ENCODE measurements at places on chromosomes 1 and 21. TPM values are rescaled to one million over a fixed set of nuclear protein-coding genes. Genes with fewer than 3 reads are reported as not detected.
A peak's percentile ranks its signal among the peaks of the same experiment; 100 is the strongest.

GRCh38 chr1:115877511-115877910, 36.6 kb upstream of the NHLH2 start:
- no peak for DNase-seq

DNA sequence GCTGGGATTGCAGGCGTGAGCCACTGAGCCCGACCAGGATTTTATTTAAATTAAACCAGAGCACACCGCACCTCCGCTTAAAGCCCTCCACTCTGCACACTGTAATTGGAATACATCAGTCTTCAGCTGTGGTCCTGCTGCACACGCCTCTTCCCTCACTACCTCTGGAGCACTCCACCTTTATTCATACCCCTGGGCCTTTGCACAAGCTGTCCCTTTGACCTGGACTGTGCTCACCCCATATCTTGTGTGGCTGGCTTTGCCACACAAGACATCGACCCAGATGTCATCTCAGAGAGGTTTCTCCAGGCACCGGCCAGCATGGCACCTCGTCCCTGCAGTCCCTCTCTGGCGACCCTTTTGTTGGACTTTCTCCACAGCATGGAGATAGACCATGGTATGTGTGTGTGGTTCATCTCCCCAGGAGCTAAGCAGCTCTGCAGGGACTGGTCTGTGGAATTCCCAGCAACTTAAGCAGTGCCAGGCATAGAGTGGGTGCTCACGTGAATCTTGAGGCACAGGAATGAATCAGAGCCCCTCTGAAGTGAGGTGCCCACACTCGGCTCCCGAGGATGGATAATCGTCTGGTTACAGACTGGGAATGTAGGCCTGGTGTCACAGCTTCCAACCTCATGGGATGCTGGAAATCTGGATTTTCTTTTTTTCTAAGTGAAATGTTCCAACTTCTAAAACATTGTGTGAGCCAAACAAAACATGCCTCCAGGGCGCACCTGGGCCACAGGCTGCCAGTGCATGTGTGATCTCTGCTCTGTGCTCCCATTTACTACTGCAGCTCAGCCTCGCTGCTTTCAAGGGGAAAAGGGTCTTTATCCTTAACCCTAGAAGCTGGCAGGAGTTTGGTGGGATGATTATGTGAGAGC, 61.9 kb downstream of the EVA1C start:
- DNase-seq, result no peak

GRCh38 chr1:88973520-88974137, 18.8 kb downstream of the KYAT3 start:
- peak; percentile 61 for DNase-seq

- no peak for DNase-seq
These were observed 27.5 kb downstream of the KCND3 start for GRCh38 chr1:111961773-111962565.

Gene IFNAR2
- polyA plus RNA-seq, result 19.1 TPM

DNA sequence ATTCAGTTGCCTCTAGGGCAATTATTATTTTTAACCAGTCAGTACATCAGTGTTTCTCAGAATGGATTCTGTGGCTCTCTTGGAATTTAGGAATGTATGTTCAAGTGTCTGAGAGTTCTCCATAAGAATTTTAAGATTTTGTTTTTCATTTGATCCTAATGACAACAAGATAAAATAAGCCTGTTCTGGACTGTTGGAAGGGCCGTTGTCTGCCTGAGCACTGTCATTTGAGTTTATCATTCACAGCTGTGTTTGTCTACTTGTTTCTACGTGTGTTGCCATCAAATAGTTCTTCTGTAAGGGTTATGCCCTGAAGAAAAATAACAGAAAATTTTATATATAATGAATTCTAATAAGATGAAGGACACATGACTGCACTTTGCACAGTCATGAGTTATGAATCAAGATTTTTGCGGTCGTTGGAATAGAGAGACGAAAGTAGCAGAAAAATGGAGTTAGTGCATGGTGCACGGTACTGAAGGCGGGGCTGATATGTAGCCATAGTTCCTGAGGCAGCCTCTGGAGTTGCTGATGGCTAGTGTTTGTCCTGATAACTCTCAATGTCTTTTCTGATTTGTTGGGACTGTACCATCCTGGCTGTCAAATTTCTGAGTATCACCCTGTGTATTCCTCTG, 92.5 kb downstream of the NOS1AP start:
- DNase-seq, result peak; percentile 20

Gene CYP4A11
- not detected for polyA plus RNA-seq

GRCh38 chr1:92310185-92310597, 11.3 kb downstream of the RPAP2 start:
- peak; percentile 61 for DNase-seq

GRCh38 chr1:7609311-7609994, 161.6 kb upstream of the VAMP3 start:
- DNase-seq, result no peak

GRCh38 chr1:58432851-58433668, 113.5 kb downstream of the OMA1 start:
- DNase-seq, result peak; percentile 91

- no peak for DNase-seq
These were observed 78.8 kb downstream of the MRPL39 start for GRCh38 chr21:25528515-25528914.

Gene SASS6
- polyA plus RNA-seq, result 1.6 TPM

Gene RNF223
- polyA plus RNA-seq, result not detected

Gene TIAM1
- 2.6 TPM for polyA plus RNA-seq

- DNase-seq, result peak; percentile 94
These were observed at the start of gene AKR1A1 for GRCh38 chr1:45550401-45551351. Gene AKR1A1 (plus strand): TSS chr1:45550826. CDS start chr1:45561795, 10,969 bp downstream.

Gene HMCN1
- 2.1 TPM for polyA plus RNA-seq

- DNase-seq, result peak; percentile 58
These were observed 103.7 kb upstream of the NFIA start for GRCh38 chr1:60978421-60979357.

Gene SLAMF9
- 0.48 TPM for polyA plus RNA-seq

DNA sequence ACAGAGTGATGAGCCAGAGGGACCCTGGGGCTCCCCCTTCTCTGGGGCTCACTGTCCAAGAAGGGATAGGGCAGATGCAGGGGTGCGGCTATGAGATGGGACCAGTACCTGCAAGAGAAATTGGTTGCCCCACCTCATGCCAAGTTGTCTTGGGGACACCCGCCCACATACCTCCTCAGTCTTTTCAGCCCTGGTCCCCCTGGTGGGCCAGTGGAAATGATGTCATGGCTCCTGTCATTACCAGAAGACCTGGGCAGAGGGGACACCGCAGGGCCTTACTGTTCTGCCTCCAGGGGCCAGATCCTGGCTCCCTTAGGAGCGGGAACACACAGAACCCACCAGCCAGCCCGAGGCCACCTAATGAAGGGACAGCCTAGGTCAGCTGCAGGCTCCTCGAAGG, 63.2 kb downstream of the CDK18 start:
- no peak for DNase-seq

- peak; percentile 66 for DNase-seq
These were observed 71.0 kb downstream of the ACTL8 start for GRCh38 chr1:17826165-17826488.

DNA sequence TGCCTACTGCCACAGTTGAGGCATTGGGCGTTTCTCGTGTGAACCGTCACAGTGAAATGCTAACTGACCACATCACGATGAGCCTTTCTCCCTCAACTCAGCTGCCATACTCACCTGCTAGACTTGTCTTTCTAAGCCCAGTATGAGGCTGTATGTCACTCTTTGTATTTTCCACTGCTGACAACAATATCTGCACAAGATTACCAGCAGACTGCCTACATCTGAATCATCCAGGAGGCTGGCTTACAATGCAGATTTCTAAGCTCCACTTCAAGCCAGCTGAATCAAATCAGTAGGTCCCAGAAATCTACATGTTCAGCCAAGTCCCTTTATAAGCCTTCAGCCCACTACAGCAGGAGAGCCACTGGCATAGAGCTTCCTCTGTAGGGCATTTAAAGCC, 355.0 kb upstream of the DUSP10 start:
- peak; percentile 44 for DNase-seq

DNA sequence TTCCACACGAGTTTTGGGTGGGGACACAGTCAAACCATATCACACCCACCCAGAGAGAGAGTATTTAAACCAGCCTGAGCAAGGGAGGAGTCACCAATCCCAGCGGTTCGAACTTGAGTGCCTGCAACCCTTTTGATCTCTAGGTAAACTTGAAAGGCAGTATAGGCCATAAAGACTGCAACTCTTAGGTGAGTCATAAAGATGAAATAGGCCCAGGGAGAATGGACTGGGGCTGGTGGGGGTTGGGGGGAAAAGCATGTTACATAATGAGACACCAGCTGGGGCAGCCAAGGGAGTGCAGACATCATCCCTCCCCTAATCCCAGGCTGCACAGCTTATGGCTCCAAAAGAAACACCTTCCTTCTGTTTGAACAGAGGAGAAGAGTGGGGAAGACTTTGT, 99.8 kb upstream of the LHX8 start:
- DNase-seq, result no peak

GRCh38 chr1:85109475-85109874, 61.2 kb upstream of the MCOLN3 start:
- peak; percentile 81 for DNase-seq

Gene GNAT2
- 0.32 TPM for polyA plus RNA-seq

DNA sequence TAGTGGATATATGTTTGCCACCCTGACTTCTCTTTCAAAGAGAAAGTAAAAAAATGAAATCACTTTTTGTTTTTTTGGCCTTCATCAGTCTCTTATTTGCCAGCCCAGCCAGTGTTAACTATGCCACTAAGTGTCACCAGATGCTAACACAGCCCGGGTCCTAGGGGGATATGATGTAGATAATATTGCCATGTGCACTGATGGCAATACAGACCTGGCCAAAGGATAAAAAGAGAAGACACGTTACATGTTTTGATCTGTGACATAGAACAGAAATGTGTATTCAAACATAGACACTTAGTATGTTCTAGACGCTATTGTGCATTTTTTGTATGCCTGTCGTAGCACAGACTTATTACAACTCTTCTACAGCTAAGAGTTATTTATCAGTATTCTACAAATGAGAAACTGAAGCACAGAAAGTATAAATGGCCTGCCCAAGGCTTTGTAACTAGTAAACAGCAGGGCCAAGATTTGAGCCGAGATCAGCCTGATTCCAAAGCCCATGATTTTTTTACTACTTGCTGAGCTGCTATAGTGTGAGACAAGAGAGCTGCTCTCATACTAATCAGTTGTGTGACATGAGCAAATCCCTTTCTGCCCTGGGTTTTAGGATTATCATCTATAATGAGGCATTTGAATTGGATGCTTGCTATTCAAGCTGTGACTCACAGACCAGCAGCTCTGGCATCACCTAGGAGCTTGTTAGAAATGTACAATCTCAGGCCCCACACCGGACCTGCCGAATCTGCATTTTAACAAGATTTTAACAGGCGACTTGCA, 6.3 kb downstream of the LRRC53 start:
- no peak for DNase-seq

Gene TMEM81
- 0.75 TPM for polyA plus RNA-seq

DNA sequence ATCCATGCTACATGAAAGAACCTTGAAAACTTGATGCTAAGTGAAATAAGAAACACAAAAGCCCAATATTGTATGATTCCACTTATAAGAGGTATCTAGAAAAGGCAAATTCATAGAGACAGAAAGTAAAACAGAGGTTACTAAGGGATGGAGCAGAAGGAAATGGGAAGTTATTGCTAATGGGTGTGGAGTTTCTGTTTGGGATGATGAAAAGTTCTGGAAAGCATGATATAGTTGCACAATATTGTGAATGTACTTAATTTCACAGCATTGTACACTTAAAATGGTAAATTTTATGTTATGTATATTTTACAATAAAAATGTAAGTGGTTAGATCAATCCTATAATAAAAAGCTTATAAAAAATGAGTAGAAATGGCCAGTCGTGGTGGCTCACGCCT, 1.6 kb upstream of the NECAP2 start:
- peak; percentile 13 for DNase-seq

GRCh38 chr1:161117759-161118581, at the start of the genes NIT1 and PFDN2:
Gene NIT1 (plus strand): TSS chr1:161118105. CDS start chr1:161118177, 72 bp downstream.
Gene PFDN2 (minus strand): TSS chr1:161118037. CDS start chr1:161118026, 11 bp downstream.
- peak; percentile 97 for DNase-seq

DNA sequence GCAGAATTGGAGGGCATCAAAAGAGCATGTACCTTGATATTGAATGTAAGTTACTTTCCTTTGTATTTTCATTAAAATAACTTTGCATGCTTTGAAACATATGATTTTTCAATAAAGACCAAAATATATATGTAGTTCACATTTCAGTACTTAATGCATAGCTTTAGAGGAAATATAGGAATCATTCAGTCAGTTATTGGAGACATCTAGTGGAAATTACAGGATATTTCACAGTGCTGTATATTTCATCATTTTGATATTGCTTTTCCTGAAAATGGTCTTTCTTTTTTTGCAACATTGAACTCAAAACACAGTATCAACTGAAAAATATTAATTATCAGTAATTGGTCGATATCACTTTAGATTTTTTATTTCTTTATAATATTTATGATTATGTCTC, 375.8 kb downstream of the NCAM2 start:
- peak; percentile 2 for DNase-seq

- peak; percentile 42 for DNase-seq
These were observed 73.4 kb downstream of the UCK2 start for GRCh38 chr1:165900576-165901380.

- peak; percentile 68 for DNase-seq
These were observed 24.8 kb upstream of the ELOA start for GRCh38 chr1:23718482-23718881.

DNA sequence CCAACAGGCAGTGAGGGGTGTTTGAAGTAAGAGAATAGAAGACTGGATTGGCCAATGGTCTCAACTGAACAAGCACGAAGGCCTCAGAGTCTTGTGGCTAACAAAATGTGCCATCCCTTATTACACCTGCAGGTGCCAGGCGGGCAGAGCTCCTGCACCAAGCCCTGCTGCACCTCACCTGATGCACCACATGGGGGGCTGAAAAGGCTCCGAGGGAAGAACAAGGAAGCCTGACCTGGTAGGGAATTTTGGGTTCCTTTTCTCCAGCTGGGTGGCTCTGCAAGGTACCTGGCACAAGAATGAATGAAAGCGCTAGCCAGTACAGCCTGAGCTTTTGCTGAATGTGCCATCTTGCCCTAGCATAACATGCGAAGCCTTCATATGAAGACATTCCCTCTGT, 9.7 kb downstream of the HSD3B1 start:
- no peak for DNase-seq

Gene AVPR1B
- polyA plus RNA-seq, result not detected

- peak; percentile 92 for DNase-seq
These were observed 361.1 kb downstream of the TGFB2 start for GRCh38 chr1:218705911-218706893.

Gene GJA8
- polyA plus RNA-seq, result not detected

- DNase-seq, result peak; percentile 45
These were observed 9.3 kb downstream of the AHCYL1 start for GRCh38 chr1:109993885-109994284.

DNA sequence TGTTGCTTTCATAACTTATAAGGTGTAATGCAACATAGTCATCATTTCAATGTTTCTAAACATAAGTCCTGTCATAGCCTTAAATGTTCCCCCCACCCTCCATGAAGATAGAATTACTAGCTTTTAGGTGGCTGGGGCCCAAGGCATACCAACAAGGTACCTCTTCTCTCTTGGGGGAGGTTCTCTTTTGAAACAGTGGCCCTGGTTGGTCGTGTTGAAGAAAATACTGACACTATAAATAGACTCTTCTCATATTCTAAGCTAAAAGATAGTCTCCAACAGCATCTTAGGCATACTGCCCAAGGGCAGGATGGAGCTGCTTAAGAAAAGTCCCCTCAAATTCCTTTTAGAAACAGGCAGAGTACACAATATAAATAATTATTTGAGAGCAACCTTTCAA, 255.0 kb downstream of the FAF1 start:
- DNase-seq, result no peak

- DNase-seq, result no peak
These were observed 236.6 kb downstream of the HHAT start for GRCh38 chr1:210565306-210565705.

Measured in GM23248 (cell line).